Gastrocnemius medialis (tissue), 4 donors: ENCODE measurements at places on chromosomes 11 and 22. TPM values are rescaled to one million over a fixed set of nuclear protein-coding genes. Genes with fewer than 3 reads are reported as not detected.

GRCh38 chr11:118226296-118226695 lies 1.5 kb upstream of the JAML start:
- no peak for DNase-seq

Gene MAJIN
- total RNA-seq, result not detected

DNA sequence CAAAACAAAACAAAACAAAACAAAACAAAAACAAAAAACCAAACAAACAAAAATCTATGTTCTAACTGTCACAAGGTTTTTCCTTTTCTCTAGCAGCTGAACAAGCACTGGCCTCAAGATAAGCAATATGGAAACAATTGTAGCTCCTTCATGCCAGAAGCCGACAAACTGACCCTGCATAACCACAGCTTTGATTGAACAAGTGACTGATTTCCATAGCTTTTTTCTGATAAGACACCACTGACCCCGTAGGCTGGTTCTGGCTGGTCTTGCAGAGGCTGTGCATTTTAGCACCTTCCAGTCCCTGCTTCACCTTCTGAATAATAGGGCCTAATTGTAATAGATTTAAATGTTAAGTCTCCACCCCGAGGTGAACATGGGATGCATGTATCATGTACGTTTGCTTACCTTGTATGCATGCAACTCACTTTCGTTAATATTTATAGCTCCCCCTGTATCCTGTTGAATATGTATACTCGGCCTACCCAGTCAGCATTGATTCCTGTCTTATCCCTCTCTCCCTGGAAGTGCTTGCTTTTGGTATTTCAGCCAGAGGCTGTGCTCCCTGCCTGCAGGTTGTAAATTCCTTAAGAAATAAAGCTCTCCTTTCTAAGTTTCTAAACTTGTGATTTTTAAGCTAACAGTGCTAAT lies 49.6 kb downstream of the CNTF start:
- no peak for DNase-seq

Gene OSM
- total RNA-seq, result 0.53 TPM

Gene PANX2
- total RNA-seq, result 0.40 TPM

Gene WBP2NL
- 0.27 TPM for total RNA-seq

Gene CD3D
- total RNA-seq, result 3.0 TPM

Gene ENTHD1
- total RNA-seq, result not detected

DNA sequence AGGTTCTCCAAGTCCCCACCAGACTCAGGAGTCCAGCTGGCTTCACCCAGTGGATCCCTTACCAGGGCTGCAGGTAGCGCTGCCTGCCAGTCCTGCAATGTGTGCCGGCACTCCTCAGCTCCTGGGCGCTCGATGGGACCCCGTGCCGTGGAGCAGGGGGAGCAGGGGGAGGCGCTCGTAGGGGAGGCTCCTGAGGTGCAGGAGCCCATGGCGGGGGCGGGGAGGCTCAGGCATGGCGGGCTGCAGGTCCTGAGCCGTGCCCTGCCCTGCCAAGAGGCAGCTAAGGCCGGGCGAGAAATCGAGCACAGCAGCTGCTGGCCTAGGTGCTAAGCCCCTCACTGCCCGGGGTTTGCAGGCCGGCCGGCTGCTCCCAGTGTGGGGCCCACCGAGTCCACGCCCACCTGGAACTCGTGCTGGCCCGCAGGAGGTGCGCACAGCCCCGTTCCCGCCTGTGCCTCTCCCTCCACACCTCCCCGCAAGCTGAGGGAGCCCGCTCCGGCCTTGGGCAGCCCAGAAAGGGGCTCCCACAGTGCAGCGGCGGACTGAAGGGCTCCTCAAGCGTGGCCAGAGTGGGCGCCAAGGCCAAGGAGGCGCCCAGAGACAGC lies 792.9 kb upstream of the CCDC179 start:
- no peak for DNase-seq

DNA sequence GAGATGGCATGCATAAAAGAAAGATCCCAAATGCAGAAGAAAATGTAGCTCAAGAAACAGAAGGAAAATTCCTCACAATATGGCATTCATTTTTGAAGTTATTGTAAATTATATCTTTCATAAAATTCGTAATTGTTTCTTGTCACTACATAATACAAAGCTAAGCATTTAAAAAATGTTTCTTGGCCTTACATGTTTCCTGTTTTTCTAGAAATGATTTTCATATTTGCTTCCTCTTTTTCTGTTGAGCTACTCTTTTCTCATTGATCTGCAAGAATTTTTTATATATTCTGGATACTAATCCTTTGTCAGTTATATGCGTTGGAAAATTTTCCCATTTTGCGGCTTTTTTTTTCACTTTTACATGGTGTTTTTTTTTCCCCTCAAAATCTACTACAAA lies 48.0 kb downstream of the ENTHD1 start:
- DNase-seq, result no peak

Gene OR8D1
- total RNA-seq, result not detected

DNA sequence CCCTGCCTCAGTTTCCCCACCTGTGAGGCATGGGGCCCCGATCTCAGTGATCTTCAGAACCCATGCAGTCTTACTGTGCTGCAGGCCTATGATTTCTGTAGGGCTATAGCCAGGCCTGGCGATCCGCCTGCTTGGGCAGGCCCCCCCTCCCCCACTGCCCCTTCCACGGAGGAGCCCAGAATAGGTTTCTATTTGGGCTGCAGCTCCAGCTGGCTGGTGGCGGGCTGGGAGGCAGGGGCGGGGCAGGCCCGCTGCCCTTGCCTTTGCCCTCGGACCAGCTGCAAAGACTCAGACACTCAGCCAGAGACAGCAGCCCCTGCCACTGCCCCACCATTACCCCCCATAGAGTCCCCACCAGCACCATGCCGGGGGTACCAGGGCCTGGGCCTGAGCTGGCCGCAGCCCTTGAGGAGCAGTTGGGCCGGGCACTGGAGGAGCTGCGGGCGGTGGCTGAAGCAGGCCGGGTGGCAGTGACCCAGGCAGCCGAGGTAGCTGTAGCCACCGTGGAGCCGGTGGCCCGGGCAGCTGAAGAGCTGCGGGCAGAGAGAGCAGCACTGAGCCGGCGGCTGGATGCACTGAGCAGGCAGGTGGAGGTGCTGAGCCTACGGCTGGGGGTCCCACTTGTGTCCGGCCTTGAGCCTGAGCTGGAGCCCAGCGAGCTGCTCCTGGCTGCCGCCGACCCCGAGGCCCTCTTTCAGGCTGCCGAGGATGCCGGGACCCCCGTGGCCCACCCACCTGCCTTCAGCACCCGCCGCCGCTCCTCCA lies 12.2 kb downstream of the SMTN start:
- DNase-seq, result peak; percentile 79
